ENCODE measurements at places on chromosomes 13 and 19.

- DNase-seq = no peak
Observed at GRCh38 chr19:44882063-44882462, 9.0 kb upstream of the TOMM40 start.

- DNase-seq = no peak
Observed at GRCh38 chr19:38061294-38061693, 154.3 kb downstream of the SIPA1L3 start.

DNA sequence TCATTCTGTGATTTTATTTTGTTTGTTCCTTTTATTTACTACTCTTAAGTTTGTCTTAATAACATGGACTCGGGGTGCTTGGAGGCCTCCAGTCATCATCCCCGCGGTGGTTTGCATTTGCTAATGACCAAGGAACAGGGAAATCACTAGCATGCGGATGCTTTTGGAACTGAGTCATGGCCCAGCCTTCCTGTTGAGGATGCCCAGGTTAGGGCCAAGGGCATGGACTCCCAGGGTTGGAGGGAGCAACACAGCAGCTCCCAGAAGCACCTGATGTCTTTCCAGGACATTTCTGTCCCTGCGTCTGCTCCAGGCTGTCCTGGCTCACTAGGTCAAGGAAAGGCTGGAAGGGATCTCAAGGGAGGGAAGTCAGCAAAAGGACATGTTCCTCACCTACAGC lies 423.7 kb upstream of the TSHZ3 start:
- DNase-seq = no peak

GRCh38 chr13:79423801-79424642 lies 18.0 kb upstream of the RBM26 start:
- no peak for DNase-seq

- no peak for DNase-seq
Observed at GRCh38 chr19:30870876-30871275, 478.4 kb downstream of the TSHZ3 start.

DNA sequence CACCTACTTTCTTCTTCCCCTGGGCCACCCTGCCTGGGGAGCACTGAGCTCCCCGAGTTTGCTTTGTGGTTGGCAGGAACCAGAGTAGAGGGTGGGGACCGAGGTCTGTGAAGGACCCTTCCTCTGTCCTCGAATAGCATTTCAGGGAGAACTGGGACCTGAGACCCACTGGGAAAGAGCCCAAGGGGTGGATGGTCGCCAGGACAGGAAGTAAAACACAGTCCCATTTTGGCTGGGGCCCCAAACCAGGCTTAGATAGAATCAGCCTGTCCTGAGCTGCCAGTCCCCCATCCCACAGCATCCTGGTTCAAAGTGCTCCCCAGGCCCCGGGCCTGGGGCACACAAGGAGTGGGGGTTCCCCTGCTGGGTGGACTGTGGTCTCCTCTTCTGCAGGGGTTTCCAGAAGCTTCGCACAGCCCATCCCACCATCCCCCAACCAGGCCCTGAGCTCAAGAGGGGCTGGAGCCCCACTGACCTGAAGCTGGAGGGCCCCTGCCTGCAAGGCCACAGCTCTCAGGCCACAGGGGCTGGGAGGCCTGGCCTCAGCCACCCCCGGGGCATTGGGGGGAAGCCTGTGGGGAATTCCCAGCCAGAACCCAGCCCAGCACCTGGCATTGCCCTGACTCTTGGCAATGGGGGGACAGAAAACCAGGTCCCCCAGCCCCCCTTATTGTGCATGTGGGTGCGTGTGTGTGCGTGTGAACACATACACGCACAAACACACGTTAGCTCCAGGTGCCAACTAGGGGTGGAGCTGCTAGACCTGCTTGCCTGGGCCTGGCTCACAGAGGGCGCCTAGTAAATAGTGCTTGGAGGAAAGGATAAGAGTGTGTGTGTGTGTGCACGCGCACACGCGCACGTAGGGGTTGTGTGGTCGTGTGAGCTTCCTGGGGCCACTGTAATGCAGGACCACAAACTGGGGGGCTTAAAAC lies 995 bp upstream of the MKNK2 start:
- no peak for DNase-seq

All from smooth muscle cell of the brain vasculature (primary cell).